Muscle of leg (tissue), 16 donors: ENCODE measurements at places on chromosomes 6 and 20.

DNA sequence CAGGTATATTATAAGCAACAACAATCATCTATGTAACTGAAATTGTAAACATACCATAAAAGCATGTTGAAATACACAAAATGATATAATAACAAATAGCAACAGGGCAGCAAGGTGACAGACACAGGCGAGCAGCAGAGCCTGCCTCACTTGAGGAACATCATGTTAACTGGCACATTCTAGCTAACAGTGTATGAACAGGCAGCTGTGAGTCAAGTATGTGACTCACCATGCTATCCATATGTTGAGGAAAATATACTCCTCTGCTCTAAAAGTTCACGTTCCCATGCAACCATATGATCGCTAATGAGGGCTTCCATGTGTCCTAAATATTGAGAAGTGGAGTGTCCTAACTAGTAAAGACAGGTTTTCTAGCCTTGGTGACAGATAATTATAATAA is 18.4 kb downstream of the SERAC1 start:
- DNase-seq = no peak

GRCh38 chr20:58568126-58568482 is 52.9 kb upstream of the APCDD1L start:
- DNase-seq = peak; percentile 93

- DNase-seq = no peak
Observed at GRCh38 chr6:21128601-21129000, 464.9 kb upstream of the SOX4 start.

DNA sequence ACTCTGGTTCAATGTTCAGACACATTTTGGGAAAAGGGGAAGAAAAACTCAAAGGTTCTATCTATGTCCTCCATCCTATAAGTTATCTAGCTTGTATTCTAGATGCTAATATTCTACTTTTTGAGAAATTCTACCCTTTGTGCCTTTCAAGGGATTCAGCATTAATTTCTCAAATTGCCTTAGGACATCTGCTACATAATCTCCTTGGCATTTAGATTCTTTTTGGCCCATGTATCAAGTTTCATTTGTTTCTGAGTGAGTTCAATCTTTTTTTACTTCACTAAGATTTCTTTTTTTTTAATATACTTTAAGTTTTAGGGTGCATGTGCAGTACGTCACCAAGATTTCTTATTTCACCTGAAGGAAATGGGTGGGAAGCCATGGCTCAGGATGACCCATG is 232.7 kb upstream of the TENT5A start:
- no peak for DNase-seq

DNA sequence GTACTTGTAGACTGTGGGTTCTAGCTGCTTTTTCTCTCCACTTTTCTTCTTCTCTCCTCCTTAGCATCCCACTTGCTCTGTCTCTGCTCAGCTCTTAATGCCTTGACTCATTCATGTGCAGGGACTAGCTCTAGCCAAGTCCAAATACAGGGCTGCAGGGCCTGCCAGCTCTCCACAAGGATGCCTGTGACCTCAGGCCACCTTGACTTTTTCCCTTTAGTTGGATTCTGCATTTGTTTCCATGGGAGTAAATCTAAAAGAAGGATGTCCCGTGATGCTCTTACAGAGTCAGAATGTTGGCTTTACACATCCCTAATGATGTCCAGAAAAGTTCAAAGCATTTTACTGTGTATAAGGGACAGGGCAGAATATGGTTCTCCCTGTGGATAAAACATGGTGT is 101.8 kb upstream of the PREP start:
- peak; percentile 74 for DNase-seq

- DNase-seq = no peak
Observed at GRCh38 chr6:15392182-15392581, 146.3 kb downstream of the JARID2 start.

GRCh38 chr20:33669873-33670640 is 3.3 kb downstream of the ACTL10 start:
- no peak for DNase-seq

- DNase-seq = no peak
Observed at GRCh38 chr6:87913974-87914373, 133.7 kb upstream of the SPACA1 start.

GRCh38 chr6:153814136-153814535 is 224.9 kb upstream of the OPRM1 start:
- DNase-seq = no peak

DNA sequence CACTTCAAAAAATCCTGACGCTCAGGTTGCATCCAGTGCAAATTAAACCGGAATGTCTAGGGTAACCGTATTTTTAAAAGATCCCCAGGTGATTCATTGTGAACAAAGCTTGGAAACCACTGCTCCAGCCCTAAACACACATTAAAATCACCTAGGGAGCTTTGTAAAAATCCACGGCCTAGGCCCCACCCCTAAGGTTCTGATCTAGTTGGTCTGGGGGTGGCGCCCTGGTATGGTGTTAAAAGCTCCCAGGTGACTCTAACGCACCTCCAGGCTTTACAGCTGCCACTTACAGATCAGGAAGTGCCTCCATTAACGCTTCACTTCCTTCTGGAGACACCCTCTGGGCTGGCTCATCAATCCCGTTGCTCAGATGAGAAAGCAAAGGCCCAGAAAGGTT is 92.2 kb downstream of the GRM4 start:
- DNase-seq = no peak

- peak; percentile 74 for DNase-seq
Observed at GRCh38 chr6:105994591-105995390, 91.3 kb upstream of the PRDM1 start.

- DNase-seq = no peak
Observed at GRCh38 chr6:166667796-166668610, 41.0 kb upstream of the RPS6KA2 start.

GRCh38 chr6:97626671-97627441 is 343.8 kb upstream of the MMS22L start:
- peak; percentile 62 for DNase-seq

DNA sequence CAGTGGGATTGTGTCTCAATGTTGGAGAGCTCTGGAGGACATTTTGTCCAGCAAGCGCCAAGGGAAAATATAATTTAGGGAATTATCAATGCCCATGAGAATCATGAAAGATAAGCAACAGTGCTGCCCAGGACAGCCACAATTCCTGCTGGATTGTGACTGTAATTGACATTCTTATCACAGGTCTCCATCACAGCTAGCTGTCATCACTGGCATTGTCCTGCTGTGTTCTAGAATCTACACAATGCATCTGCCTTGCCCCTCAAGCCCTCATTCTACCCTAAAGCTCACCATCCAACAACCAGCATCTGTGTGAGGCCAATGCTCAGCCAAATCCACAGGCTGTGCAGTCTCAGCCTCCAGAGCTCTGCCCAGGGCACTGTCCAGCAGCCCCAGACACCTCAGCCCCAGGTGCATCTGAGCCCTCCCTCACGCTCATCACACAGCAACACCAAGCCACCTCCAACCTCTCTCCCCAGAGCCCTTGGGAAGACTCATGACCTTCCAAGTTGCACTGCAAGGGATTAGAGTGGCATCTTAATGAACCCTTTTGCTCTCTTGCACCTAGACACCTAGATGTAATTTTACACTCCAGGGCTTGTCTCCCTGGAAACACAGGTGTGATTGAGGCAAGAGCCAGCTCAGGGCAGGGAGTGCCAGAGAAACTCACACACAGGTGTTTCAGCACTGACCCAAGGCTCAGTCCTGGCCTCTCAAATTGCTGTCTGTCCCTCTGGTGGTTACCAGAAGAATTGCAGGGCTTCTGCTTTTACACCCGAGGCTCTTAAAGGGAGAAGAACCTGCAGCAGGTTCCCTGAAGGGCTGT is 85.2 kb upstream of the PHACTR3 start:
- DNase-seq = peak; percentile 51

DNA sequence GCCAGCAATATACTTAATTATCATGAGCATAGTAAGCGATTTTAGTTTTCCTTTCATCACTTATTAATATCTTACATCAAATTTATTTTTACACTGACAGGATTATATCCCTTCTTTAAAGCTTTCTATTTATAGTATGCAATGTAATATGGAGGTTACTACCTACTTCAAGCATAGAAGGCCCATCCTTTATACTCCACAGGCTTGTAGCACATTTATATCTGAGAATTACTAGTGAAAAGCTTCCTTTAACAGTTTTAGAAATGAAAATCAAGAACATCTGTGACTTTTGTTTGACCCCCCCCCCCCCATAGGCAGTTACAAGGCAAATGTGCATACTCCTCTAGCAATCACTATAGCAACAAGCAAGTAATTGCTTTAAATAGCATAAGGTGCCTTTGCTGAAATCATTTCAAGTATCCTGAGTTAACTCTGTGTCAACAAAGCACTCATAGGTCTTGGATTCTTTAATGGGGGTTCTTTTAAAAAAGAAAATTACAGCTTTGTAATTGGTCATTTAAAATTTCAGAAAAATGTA is 917.7 kb downstream of the PHF3 start:
- DNase-seq = peak; percentile 68

- DNase-seq = no peak
Observed at GRCh38 chr20:22093122-22093521, 387.7 kb downstream of the PAX1 start.

DNA sequence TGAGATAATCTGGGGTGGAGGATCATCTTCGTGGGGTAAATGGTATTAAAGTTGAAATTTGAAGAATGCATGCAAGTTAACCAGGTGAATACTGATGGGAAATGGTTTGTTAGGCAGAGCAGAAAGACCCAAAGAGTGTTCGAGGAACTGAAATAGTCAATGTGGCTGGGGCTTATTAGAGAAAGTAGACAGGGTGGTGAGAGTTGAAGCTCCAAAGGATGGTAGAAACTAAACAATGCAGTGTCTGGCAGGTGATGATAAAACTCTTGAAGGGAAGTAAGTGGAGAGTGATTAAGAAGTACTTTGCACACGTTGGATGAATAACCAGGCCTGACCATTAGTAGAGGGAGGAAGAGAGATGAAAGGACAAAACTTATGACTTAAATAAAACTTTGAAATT is 39.8 kb upstream of the CENPW start:
- no peak for DNase-seq

GRCh38 chr20:45836841-45837240 is 3.2 kb downstream of the SNX21 start:
- no peak for DNase-seq

GRCh38 chr20:39800548-39800947 is 838.4 kb downstream of the DHX35 start:
- DNase-seq = peak; percentile 63

GRCh38 chr6:20564269-20564668 is 30.0 kb downstream of the CDKAL1 start:
- peak; percentile 33 for DNase-seq

- no peak for DNase-seq
Observed at GRCh38 chr20:45359406-45360148, 3.4 kb upstream of the SYS1 start.

- DNase-seq = peak; percentile 78
Observed at GRCh38 chr6:122154155-122154554, 245.3 kb upstream of the HSF2 start.

- no peak for DNase-seq
Observed at GRCh38 chr6:144053601-144054000, 41.8 kb downstream of the SF3B5 start.

- no peak for DNase-seq
Observed at GRCh38 chr6:29858006-29858405, 30.4 kb downstream of the HLA-G start.

- no peak for DNase-seq
Observed at GRCh38 chr20:63502671-63503172, 3.8 kb upstream of the EEF1A2 start.

GRCh38 chr6:40419377-40419776 is 167.8 kb downstream of the LRFN2 start:
- no peak for DNase-seq

DNA sequence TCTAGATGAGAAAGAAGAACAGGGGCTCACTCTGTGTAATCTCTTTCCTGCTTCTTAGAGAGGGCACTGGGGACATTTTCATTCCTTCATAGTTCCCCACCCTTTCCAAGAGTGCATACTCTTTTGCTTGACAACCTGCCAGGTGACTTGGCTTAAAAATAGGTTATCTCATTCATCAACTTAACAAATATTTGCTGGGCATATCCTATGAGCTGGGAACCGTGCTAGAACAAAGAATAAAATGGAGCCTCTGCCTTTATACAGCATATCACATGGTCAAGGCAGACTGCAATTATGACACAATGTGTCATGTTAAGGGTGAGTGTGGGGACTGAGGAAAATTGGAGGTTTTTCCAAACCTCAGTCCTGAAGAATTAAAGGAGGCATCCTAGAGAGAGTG is 209.8 kb upstream of the FOXA2 start:
- DNase-seq = peak; percentile 70

GRCh38 chr6:107114926-107115694 is at the start of gene BEND3:
Gene BEND3 (minus strand): TSS chr6:107115515. CDS start chr6:107099285, 16,230 bp downstream.
- peak; percentile 64 for DNase-seq

DNA sequence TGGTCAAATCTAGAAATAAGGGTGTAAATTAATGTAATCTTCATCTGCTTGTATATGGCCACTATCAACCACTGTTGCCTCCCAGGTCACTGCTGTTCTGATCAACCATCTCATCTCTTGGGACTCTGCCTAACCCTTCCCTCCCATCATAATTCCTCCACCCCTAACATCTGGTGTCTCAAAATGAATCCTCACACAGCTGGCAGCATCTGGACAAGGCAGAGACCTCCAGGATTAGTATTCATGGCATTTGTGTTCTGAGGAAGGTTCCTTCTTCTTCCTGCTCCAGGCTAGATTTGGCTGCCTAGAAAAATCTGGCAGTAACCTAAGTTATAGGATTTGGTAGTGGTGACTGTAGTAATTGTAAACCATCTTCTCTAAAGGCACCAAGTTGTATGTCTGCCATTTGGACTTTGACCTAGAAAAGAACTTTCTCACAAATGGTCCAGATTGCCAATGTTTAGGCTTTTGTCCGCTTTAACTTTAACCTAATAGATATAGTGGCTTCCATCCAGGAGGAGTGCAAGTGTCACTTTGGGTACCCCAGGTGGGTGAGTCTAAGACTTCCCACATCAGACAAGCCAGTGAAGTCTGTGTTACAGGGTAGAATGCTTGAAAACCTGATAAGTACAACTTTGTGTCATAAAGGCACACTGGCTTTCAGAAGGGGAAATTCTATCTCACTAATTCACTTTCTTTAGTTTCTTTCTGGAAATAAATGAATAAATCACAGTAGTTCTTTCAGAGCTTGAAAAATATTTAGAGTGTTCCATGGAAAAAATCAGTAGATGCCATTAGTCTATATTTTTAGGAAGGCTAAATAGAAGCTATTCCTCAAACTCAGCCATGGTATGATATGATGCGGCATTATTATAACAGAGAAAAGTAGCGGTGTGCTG is 3.0 kb upstream of the PHACTR2 start:
- DNase-seq = peak; percentile 78

GRCh38 chr6:53986721-53987521 is 124.3 kb upstream of the MLIP start:
- peak; percentile 74 for DNase-seq

DNA sequence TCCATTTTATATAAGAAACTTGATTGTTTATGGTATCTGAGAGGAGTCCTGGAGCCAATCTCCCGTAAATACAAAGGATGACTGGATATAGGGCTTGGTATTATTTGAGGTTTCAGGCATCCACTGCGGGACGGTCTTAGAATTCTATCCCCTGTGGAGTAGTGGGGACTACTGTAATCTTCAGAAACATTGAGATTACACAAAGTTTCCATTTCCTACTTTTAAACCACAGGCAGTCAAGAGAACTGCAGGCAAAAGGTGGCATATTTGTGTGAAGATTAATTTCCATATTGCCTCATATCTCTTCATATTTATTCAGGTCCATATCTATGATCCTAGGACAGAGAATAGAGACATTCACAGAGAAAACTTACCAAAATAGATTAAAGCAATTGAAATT is 586.2 kb downstream of the PHF3 start:
- DNase-seq = no peak
